A549 treated with RU486 at 1 μM for 4 hours (cell line): ENCODE measurements at places on chromosomes 12 and 14. TPM values are rescaled to one million over a fixed set of nuclear protein-coding genes. Genes with fewer than 3 reads are reported as not detected.

SLC38A2 gene
- total RNA-seq = 49.0 to 123 TPM (median 113 TPM) in 5 replicates

ATL1 gene
- 4.0 to 6.0 TPM (median 4.2 TPM) in 5 replicates for total RNA-seq

ARHGEF25 gene
- total RNA-seq = 6.1 to 7.7 TPM (median 6.6 TPM) in 5 replicates

RASAL1 gene
- 0.27 to 0.55 TPM (median 0.29 TPM) in 5 replicates for total RNA-seq

CMKLR1 gene
- not detected in 5 replicates for total RNA-seq

LRTM2 gene
- total RNA-seq = not detected in 5 replicates

MYL2 gene
- total RNA-seq = 0.25 to 0.27 TPM in 2 of 5 replicates, not detected in the others

AICDA gene
- 0.08 to 0.17 TPM (median 0.09 TPM) in 3 of 5 replicates, not detected in the others for total RNA-seq
